ENCODE measurements at places on chromosomes 7 and 10.
A peak's percentile ranks its signal among the peaks of the same experiment; 100 is the strongest.

DNA sequence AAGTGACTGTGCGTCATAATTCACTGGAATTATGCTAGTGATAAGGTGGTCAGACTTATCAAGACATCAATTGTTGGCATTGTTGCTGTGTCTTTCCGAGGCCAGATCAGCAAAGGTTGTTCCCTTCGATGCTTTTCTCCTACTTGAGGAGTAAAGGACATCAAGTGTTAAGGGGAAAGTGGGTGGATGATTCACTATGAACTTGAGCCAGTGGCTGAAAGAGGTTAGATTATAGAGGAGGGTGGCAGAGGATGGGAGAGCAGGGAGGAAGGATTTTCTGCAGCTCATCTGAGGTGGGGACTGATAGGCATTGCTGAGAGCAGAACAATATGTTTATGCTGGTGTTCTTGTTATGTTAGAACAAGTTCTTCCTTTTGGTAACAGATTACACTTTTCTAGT, 131.4 kb upstream of the AGR3 start:
- no peak for DNase-seq

DNA sequence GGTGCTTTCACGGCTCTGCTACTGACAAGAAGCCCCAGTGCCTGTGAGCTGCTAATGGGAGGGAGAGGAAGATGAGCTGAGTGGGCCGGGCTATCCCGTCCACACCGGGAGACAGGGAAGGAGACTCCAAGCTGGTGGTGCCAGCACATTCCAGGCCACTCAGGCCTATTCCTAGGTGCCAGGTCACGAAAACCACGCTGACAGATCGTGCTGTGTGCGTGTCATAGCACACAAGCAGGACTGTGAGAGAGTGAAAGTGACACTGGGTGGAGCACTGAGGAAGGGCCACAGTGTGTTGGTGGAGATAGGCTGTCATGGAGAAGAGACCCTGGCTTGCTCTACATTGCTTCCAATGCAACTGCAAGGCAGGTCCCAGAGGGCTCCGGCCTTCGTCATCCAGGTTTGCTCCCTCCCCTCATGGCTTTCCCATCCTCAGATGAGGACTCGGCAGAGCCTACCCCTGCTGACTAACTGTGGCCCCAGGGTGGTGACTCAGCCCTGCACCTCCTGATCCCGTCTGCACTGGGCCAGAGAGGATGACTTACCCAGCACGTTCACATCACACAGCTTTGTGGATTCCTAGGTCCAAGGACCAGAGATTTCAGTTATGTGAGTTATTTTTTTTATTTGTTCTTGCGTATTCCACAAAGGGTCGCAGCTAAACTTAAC, 167.3 kb downstream of the EGFR start:
- no peak for DNase-seq

DNA sequence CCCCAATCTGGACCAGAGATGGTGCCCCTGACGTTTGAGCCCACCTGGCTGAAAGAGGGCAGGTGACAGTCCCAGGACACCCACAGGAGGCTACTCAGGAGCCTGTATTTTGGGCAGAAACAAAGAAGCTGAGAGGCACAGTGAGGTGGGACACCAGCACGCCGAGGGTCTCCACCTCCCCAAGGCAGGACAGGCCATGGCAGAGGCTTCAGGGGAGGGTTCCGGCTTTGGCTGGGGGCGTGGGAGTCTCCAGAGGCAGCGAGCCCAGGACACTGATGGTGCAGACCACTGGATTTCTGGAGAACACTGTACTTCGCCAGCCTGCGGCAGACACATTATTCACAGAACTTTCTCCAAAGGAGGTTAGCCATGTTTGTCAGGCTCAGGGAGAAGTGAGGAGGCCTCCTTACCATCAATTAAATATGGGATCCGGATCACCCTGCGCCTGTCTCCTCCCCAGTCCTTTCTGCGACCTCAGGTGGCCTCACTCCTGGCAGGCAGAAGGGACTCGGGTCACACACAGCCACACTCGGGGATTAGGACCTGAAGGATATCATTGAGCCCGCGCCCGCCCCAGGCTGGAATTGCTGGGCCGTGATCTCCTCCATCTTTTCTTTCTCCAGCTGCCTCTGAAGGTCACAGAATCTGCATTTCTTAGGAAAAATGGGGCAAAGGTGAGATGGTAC, 98.3 kb downstream of the MKI67 start:
- DNase-seq, result no peak

GRCh38 chr10:52308251-52309031, 5.6 kb upstream of the DKK1 start:
- DNase-seq, result peak; percentile 16

- peak; percentile 37 for DNase-seq
These were observed 131.1 kb upstream of the CDK1 start for GRCh38 chr10:60646966-60647796.

DNA sequence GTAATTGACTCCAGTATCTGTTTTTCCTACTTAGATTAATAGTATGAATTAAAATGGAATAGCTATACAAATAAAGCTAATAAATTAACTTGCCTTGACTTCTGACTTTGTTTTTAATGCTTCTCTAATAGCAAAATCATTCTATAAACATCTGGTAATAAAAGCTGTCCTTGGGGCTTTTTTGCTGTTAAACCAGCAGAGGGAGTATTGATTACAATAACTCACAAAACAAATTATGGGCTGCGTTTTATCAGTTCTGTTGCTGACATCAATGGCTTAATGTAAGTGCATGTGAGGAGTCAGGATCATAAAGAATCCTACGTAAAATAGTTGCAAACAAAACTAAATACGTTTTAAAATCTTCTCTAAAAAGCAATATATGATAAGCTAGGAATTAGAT, 667.8 kb downstream of the PCDH15 start:
- DNase-seq, result peak; percentile 0

GRCh38 chr10:122254831-122255230, 16.3 kb upstream of the BTBD16 start:
- DNase-seq, result no peak
